Cortex of kidney (tissue), 1 donor: ENCODE measurements at places on chromosomes 11 and 22.

DNA sequence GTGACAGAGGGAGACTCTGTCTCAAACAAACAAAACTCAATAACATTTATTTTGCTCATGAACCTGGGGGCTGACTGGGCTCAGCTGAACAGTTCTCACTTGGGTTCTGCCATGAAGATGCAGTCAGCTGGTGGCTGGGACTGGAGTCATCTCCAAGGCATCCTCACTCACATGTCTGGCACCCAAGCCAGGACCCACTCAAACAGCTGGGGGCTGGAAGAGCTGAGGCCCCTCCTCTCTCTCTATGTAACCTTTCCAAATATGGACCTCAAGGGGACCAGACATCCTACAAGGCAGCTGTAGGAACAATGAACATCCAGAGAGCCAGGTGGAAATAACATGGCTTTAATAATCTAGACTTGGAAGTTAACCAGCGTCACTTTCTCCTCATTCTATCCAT, 16.8 kb downstream of the HSPA8 start:
- DNase-seq = no peak

DNA sequence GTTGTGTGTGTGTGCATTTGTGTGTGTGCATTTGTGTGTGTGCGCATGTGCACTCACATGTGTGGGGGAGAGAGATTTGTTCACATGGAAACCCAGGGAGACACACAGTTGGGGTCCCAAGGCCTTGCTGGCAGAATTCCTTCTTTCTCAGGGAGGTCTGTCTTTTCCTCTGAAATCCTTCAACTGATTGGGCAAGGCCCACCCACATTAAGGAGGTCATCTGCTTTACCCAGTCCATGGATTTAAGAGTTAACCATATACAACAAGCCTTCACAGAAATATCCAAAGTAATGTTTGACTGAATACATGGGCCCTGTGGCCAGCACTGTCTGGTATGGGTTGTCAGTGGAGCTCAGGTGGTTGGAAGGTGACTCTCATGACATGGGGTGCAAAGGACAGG, 641.4 kb downstream of the BRD1 start:
- DNase-seq = no peak

DNA sequence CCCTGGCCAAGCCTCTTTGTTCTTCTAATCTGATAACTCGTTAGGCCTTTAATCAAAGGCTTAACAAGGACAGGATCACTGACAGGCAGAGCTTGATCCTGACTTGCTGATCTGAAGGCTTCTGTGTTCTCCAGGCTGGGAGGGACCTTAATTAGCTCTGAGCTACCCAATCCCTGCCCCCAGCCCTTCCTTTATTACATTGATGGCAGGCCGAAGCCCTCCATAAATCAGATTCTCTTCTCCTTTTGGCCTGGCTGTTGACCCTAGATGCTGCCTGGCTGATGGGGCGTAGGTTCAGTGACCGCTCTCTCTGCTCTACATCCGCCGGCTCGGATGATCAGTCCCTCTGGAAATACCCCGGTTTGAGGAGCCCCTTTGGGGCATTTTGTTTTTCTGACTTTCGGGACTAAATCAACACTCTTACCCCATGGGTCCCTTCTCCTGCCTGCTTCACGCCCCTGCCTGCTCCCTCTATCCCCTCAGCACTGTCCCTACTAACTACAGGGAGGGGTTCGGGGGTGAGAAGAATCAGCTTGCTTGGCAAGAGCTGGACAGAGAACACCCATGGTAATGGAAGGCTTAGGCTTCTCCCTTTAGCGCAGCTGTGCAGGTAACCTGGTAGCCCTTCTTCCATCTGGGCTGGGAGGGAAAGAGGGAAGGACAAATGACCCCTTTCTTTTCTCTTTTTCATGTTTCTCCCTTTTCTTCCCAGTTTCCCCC, 10.0 kb upstream of the RRM1 start:
- DNase-seq = no peak

DNA sequence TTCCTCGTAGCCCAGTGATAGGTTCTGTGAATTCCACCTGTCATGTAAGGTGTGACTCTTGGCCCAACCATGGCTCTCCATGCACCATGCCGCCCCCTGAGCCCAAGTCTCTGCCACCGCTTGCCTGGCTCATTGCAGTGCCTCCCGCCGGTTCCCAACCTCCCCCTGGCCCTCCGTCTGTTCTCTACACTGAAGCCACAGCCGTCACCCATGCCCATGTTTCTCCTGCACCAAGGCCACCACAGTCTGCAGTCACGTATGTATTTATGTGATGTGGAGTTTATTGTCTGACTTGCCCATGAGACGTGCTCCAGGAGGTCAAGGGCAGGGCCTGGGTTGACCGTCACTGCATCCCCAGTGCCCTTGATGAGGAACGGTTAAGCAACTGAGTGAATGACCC, 35.9 kb downstream of the PKNOX2 start:
- no peak for DNase-seq

GRCh38 chr11:82356316-82356715, 377.3 kb downstream of the FAM181B start:
- DNase-seq = no peak

GRCh38 chr11:44752300-44752699, 25.5 kb downstream of the TSPAN18 start:
- no peak for DNase-seq

GRCh38 chr22:32951807-32952153, 106.4 kb downstream of the SYN3 start:
- no peak for DNase-seq

- no peak for DNase-seq
Measured at GRCh38 chr11:32100495-32100894, 9.6 kb downstream of the RCN1 start.

- no peak for DNase-seq
Measured at GRCh38 chr11:32121012-32121411, 30.1 kb downstream of the RCN1 start.

DNA sequence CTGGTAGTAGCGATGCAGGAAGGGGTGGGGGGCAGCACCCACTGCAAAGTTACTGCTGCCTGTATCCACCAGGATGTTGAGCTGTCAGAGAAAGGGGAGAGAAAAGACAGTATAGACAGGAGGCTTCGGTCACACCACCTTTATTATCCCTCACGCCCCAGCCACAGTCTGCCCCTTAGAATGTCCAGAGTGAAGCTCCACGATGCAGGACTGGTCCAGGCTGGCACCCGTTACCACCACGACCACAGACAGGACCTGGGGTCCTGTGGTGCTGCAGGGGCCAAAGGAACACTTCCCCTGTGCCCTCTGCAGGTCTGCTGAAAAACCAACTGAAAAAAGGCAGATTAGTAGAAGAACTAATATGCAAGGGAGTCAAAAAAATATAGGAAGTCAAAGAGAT, 5.7 kb downstream of the BACE1-AS start:
- no peak for DNase-seq

DNA sequence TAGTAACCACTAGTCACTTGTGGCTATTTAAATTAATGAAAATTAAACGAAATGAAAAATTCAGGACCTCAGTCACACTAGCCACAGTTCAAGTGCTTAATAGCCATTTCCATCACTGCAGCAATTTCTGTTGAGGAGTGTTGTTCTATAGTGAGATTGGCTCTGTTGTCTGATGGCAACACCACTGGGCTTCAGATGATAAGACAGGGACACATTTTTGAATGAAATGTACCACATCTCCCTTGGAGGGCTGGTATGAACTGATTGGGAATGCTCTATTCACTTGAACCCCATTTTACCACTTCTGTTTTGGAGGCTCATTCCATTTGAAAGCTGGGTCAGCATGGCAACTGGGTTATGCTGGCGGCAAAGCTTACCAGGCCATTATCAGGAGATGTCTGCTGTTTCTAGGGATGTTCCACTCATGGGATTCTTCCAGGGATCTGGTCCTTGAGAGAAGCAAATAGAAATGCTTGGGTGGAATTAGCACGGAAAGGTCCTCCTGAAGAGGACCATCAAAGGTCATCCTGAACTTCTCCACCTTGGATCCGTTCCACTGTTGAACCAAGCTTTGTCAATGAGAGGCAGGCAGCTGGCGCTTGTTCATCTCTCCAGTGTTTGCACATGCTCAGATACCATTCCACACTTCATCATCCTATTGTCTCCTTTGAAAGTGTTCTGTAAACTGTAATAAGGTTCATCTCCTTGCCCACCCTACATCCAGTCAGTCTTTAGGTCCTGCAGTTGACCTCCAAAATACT, 7.6 kb downstream of the AMOTL1 start:
- no peak for DNase-seq

DNA sequence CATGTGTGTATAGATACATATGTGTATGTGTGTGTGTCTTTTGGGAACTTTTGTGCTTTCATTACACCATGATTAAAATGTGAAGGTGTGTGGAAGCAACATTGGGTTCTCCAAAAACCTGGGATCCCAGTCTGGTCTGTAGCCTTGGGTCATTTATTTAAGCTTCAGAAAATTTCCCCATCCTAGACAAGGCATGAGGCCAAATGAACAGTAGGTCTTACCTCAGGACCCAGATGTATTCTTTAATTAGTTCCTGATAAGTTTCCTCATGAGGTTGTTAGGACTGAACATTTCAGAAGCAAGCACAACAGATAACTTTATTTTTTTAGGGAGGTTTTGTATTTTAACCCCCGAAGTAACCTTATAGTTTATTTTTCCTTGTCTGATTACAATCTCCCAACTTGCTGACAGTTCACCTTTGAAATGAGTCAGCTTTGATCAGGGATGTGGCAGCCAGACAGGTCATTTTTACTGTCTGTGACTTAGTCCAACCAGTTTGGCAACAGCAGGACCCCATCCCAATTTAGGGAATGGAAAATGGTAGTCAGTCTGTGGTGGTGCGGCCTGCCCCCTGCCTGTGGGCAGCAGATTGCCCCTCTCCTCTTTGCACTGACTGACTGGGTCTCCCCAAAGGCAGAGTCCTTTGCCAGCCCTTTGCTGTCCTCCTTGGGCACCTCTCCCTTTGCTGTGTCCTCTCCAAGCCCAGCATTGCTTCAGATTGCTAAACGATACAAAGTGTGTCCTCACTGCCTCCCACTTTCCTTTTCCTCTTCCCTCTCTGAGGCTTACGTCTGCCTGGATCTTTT, 88.3 kb downstream of the NAV2 start:
- no peak for DNase-seq

DNA sequence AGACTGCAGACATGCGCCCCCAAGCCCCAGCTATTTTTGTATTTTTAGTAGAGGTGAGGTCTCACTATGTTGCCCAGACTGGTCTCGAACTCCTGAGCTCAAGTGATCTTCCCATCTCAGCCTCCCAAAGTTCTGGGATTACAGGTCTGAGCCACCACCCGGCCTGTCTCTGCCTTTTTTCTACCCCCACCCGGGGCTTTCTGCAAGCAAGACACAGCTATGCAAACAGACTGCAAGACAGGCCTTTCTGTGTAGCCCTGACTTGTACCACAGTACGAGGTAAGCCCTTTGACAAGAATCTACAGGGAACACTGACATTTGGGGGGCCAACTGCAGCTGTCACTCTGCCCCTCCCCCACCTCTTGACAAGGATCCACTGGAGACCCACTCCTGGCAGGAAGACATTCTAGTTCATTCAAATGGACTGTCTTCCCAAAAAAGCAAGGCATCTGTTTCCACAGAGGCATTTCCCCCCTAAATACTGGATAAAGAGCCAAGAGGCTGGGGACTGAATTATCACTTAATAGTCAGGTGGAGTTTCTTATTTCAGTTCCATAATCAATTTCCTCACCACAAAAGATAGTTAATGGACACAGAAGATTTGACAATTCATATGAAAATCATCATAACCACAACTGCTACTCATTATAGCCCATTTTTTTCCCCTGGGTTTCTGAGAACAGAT, 118.2 kb downstream of the ABTB2 start:
- DNase-seq = no peak

DNA sequence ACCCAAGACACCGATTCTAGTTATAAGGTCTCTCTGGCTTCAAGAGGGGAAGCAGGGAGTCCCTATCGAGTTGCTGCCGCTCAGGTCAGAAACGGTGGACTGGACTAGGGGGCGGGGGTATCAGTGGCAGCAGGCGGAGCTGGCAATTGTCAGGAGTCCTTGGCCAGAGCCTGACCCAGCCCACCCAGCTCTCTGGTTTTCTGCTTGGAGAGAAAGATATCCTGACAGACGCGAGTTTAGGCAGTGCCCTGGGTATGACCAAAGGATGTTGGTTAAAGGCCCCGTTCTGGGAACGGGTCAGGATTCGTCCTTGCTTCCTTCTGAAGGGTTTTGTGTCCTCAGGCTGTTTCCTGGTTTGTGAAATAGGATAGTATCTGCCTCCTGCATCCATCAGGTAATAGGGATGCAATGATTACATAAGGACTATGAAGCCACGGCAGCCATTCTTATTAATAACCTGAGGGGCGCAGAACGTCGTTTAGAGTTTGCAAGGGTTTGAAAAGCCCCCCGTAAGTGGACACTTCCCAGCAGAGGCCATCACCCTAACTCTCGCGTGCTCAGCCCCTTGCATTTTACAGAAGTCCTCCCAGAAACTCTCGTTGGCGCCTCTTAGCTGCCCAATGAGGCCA, 700 bp upstream of the DEPDC5 start:
- no peak for DNase-seq

DNA sequence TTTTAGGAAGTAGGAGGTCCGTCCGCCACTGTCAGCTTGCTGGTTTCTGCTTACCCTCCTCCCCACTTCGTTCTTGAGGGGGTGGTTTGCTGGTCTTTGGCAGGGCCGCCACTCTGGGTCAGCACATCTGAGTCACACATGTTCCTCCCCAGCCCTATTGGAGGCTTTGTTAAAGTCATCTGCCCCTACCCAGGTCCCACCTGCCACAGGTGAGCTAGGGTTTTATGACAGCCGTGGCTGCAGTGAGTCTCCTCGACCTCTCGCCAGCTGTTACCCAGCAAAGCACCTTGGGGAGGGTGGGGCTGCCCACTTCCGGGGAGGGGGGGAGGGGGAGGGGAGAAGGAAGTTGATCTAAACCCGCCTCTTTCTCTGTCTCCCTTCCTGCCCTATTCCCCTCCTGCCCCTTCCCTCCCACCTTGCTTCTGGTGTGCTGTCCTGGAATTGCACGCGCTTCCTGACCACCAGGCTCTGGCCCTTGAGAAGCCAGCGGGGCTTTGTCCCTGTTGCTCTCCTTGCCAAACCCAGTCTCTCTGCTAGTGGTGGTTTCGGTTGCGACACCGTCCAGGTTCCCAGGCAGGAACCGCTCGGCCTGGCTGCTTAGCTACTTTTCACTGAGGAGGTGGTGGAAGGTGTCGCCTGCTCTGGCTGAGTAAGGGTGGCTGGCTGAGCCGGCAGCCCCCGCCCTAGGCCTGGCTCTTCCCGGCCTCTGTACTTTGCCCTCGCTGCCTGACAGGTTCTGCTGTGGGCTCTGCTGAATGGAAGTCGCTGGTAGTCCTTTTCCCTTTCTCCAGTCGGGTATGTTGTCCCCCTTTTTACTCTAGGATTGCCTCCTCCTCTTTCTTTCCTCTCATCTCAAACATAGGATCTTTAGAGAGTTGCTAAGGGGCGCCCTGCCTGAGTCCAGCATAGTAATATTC, 28.5 kb downstream of the RCOR2 start:
- no peak for DNase-seq

DNA sequence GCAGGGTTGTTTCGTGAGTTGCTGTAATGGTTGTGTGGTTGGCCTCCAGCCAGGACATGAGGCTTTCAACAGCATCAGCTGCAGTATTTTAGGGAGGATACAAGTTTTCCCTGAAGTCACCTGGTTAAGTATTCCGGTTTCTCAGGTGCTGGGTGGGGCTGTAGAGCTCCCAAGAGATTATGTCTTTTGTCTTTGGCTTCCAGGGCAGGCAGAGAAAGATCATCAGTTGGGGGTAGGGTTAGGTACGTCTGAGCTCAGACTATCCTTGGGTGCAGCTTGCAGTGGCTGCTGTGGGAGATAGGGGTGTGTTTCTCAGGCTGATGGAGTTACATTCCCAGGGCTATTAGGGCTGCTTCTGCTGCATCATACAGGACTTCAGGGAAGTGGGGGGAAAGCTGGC, 47.5 kb upstream of the MRGPRX1 start:
- no peak for DNase-seq
